PC-9 (cell line): ENCODE measurements at places on chromosomes 2 and 18. TPM values are rescaled to one million over a fixed set of nuclear protein-coding genes. Genes with fewer than 3 reads are reported as not detected.

GRCh38 chr2:27792759-27793158 lies 21.2 kb downstream of the MRPL33 start:
- H3K4me1 ChIP-seq: peaks cover 16% of the 10 kb centered on the region
- H3K4me3 ChIP-seq: no peak overlapping the region
- no peaks in the 10 kb centered on the region for H3K36me3 ChIP-seq
- DNase-seq: peak; percentile 61
- peak overlapping the region; percentile 68 for H3K27ac ChIP-seq
- H3K27me3 ChIP-seq: no peaks in the 10 kb centered on the region

DNA sequence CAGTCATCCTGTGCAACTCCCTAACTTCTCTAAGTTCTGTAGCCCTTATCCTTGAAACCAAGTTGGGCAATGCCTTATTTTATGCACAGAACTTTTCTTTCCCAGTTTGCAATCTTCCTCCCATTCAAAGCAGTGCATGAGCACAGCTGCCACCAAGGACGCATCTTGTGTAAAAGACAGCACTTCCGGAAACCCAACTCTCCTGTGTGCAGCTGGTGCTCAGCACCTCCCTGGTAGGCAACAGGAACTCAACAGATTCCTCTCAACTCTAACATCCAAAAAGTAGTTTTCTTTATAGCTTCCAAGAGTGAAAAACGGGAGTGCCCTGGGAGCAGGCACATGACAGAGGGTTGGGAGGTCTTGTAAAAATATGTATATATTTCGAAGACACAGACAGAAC lies 2.2 kb downstream of the TMEM18 start:
- H3K36me3 ChIP-seq: peaks cover 8% of the 10 kb centered on the region
- H3K4me3 ChIP-seq: 0 out of 2 replicates have a peak overlapping the region, but pooled peaks have one; percentile 68

DNA sequence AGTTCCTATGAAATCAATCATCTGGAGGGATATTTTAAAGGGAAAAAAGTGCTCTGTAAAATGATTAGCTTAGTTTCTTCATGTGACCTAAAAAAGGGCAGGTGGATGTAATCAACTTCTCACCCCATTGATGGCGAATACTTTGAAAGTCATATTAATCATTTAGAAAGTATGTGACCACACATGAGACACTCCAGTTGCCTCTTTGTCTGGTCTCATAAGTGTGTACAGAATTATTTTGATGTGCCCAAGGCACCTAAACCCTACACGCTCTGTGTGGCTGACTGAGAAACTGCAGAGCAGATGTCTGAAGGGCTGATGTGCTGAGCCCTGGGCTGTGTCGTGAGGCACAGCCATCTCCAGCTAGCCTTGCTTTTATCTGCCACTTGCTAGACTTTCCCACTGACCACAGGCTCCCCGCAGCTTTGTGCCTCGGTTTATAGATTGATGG lies 26.9 kb downstream of the SGPP2 start:
- H3K4me3 ChIP-seq: no peak overlapping the region
- H3K36me3 ChIP-seq: no peaks in the 10 kb centered on the region
- H3K27me3 ChIP-seq: no peaks in the 10 kb centered on the region
- H3K4me1 ChIP-seq: no peaks in the 10 kb centered on the region
- H3K27ac ChIP-seq: no peak overlapping the region

- H3K27ac ChIP-seq: no peak overlapping the region
- H3K36me3 ChIP-seq: no peaks in the 10 kb centered on the region
- H3K27me3 ChIP-seq: no peaks in the 10 kb centered on the region
- H3K4me1 ChIP-seq: no peaks in the 10 kb centered on the region
- DNase-seq: no peak
Measured at GRCh38 chr2:138713069-138713496, 67.1 kb downstream of the NXPH2 start.

DNA sequence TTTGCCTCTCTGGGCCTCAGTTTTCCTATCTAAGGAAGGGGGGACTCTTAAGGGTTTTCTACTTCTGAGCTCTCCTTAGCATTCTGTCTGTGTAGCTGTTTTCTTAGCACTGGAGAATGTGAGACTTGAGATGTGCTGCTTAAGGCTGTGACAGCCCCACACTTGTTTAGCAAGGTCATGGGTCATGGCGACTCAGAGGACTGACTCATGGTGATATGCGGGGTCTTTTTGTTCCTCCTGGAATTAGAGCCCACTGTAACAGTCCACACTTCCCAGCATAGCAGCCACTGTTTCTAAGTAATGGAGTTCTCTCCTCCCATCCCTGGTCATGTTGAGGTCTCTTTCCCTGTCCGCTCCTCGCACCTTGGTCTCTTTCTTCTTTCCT lies 4.1 kb upstream of the LPIN1 start:
- peaks cover 71% of the 10 kb centered on the region for H3K4me1 ChIP-seq
- H3K4me3 ChIP-seq: no peak overlapping the region
- no peaks in the 10 kb centered on the region for H3K36me3 ChIP-seq
- no peaks in the 10 kb centered on the region for H3K27me3 ChIP-seq

DNA sequence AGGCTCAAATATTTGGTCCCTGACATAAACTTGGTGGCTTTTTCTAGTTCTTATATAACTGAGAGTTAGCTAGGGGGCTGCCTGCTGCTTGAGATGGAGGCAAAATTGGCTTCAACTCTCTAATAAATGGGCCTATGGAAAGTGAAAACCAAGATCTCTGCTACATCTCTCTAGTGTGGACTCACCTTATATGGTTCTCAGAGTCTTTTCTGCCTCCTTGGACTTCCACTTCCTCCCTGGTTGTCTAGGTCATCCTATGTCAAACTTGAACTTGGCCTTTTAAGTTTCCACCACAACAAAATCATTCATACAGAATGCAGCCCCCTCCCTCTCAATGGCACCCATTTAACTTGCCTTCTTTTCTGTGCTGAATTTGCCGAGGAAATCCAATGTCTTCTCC lies 23.9 kb upstream of the ARHGAP25 start:
- no peaks in the 10 kb centered on the region for H3K4me1 ChIP-seq
- H3K27me3 ChIP-seq: no peaks in the 10 kb centered on the region
- no peak overlapping the region for H3K4me3 ChIP-seq
- DNase-seq: no peak
- H3K36me3 ChIP-seq: no peaks in the 10 kb centered on the region

CFC1 gene
- total RNA-seq: not detected in 2 replicates

SCYGR4 gene
- total RNA-seq: not detected in 2 replicates

HIBCH gene
- 14.7 and 17.4 TPM in 2 replicates for total RNA-seq

HK2 gene
- 7.8 and 13.5 TPM in 2 replicates for total RNA-seq
